Femur (tissue), 1 donor: ENCODE measurements at places on chromosomes 12 and 14.

DNA sequence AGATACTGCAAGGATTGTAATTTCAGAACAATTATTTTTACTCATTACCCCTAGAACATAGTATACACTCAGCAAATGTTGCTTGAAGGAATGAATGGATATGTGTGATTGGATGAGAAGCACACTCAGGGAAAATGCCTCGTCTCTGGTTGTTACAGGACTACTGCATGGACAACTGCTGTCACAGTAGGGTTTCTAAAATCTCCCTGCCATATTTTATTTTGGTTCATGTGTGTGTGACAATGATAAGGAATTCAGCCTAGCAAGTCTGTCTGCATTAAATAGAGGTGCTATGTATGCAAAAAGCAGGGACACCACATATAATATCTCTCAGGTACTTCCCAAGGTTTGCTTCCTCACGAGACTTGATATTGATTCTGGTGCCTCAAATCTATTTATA lies 1.4 kb downstream of the PTPRR start:
- no peak for DNase-seq

DNA sequence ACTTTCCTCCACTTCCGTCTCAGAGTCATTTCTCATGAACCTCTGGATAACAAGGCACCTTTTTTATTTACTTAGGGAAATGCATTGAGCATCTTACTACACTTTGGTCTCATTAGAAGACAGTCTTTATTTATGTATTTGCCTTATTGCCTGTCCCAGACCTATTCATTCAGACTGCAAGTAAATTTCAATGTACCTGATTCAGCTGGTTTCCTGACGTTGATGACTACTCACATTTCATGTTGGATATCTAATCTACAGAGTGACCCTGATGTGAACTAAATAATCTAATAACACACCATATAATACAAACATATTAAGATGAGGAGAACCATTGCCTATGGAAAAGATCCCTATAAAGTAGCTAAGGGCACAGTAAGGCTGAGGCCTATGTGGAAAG lies 267.7 kb downstream of the SLC6A15 start:
- no peak for DNase-seq

GRCh38 chr12:11765817-11766794 lies 116.6 kb downstream of the ETV6 start:
- DNase-seq = peak; percentile 73

DNA sequence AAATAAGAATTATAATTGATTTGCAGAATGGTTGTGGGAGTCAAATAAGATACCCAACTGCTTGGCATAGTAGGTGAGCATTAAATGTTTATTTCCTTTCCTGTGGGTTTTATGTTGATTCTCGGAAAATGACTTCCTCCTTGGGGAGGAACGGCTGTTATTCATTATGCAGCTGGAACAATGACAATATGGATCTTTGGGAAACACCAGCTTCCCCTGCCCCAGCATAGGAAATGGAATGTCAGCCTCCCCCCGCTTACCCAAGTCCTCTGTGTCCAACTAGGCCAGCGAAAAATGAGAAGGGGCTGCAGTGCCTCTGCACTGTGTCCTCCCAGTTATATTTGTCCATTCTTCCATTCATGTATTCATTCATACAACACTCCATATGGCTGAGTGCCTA lies 11.7 kb upstream of the CCDC177 start:
- DNase-seq = no peak

DNA sequence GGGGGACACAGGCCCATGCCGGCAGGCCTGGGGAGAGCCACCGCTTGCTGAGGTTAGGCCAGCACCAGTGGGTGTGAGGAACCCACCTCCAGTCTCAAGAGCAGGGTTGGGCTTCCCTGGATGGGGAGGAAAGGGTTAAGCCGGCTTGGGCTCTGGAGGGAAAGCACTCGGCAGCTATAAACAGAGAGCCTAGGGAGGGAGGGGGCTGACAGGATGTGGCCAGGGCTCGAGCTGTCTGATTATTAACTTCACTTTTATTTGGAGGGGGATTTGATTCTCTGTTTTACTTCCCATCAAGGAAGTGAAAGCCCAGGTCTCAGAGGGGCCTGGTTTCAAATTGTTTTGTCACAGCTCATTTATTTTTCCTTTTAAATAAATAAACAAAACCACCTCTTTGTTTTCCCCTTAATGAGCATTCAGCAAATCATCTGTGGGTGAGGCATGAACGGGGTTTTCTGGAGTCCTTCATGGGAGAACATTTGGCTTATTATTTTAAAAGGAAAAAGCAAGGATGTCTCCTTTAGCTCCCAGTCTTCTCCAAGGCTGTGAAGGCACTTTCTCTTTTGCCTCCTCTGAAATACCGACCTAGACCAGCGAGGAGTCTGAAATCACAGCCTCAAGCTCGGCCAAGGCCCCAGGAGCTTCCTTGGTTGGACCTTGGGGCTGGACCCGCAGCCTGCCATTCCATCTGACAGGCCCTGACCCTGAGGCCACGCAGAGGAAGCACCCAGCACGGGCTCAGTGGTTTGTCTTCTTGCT lies 21.9 kb upstream of the ZFP36L1 start:
- peak; percentile 80 for DNase-seq

DNA sequence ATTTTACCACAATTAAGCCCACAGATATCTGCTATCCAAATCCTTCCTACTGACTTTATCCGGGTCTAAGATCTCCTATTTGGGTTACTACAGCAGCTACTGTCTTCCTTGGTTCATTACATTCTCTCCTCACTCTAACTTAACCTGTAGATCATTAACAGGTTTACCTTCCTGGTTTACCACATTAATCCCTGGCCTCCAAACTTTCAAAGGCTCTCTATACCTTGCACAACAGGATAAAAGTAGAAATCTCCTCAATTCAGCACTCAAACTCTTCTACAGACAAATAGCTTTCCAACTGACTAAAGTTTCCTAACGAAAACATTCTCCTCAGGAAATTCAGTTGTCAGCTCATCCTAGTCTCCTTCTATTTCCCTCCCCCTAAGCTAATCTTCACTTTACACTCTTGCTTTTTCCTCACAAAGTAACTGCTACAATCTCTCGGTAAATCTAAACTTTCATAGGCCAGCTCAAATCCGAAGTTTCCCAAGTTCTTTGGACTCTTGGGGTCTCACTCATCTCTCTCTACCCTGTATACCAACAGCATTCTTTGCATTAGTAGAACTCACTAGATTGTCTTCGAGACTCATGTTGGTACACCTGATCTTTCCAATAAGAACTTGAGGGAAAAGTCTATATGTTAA lies 2.7 kb downstream of the BTBD7 start:
- DNase-seq = no peak

DNA sequence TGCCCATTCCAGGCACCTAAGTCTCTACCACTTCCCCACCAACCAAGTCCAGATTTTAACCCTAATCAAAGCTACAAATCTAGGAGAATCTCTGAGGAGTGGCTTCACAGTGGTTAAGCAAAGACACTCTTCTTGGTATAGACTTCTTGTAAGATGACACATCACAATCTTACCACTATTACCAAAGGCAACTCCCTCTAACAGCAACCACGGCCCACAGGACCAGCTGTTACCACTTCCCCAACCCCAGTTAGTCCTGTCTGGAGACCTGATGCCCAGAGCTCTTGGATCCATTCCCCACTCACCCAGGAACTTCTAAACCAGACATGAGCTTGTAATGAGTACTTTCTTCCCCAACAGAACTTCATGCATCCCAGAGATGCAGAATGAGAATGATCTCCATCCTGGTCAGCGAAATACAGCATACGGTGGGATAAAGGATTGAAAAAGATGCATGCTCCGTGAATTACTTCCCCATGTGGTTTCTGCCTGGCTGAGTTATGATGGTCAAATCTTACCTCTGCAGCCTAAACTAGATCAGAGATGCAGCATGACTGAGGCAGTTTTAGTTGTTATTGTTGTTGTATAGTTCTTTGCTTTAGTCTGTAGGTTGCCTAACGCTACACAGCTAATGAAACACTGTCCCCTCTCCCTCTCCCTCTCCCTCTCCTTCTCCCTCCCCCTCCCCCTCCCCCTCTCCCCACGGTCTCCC lies 87.7 kb upstream of the FOXN3 start:
- peak; percentile 46 for DNase-seq

GRCh38 chr14:50052517-50052916 lies 63.9 kb downstream of the VCPKMT start:
- no peak for DNase-seq

DNA sequence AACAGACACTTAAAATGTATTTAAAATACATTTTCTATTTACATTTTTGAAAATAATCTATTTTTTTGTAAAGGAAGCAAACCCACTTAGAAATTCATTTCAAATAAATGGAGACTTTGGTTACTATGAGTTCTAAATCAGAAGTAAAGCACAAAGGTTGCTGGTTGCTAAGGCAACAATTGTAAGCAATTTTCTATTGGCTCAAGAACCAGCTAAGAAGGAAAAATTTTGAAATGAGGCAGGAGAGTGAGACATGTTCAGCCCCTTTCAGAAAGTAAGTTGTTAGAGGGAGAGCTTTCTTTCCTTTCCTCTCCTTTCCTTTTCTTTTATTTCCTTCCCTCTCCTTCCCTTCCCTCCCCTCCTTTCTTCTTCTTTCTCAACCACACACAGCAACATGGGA lies 80.7 kb downstream of the PRMT8 start:
- no peak for DNase-seq
